ENCODE measurements at places on chromosomes 4 and X.

- DNase-seq: no peak
Measured at GRCh38 chr4:77125961-77126360, 31.0 kb upstream of the CCNG2 start.

DNA sequence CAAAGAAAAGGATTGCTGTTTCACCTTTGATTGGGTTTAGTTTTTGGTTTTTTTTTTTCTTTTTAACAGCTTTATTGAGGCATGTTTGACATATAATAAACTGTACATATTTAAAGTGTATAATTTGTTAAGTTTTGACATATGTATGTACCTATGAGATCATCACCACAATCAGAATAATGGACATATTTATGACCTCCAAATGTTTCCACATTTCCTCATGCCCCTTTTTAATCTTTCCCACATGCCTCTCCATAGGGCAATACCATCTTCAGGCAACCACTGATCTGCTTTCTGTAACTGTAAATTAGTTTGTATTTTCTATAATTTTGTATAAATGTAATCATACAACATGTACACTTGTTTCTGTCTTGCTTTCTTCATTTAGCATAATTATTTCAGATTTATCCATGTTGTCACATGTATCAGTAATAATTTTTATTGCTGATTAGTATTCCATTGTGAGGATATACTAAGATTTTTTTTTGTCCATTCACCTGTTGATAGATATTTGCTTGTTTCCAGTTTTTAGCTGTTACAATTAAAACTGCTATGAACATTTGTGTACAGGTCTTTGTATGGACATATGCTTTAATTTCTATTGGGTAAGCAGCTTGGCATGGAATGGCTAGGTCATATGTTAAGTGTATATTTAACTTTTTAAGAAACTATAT lies 33.5 kb downstream of the PTPN13 start:
- no peak for DNase-seq

DNA sequence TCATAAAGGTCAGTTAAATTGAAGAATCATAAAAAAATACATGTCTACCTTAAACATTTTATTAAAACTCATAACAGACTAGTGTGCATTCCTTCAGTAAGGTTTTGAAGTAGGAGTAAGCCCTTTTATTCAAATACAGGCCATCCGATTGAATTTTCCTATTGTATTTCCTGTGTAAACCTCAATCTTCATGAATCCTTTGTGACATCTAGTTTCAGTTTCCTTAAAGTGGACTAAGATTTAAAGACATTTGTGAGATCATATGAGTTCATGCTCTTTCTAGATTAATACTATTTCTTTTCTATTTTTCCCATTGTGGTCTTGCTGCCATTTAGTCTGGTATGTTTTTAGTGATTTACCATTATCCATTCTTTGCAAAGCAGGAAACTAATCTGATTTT lies 644.7 kb upstream of the BOD1L1 start:
- no peak for DNase-seq

DNA sequence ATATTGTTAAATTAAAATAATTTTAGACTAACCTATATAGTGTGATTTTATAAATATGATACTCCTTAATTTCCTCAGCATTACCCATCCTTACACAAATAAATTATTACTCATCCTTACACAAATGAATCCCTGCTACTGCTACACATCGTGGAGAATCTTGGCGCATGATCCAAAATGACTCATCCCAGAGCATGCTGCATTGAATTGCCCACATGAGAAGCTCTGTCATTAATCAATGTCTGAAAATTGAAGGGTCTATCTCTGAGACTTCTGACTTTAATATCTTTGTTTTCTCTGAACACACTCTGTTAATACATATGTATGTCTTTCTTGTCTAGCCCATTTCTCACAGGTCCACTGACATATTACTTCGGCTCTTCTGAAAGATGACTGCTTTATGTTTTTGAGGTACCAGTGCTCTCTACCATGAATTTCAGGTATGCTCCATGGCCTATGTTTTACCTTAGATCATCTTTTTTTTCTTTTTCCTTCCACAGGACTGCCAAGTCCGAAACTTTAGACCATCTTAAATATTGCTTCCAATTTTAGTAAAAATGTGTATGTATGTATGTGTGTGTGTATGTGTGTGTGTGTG lies 15.7 kb upstream of the DUSP21 start:
- no peak for DNase-seq

- no peak for DNase-seq
Measured at GRCh38 chrX:55489314-55490009, at the start of gene USP51. USP51 (minus strand) TSS chrX:55489848; CDS start chrX:55488939, 909 bp downstream.

- no peak for DNase-seq
Measured at GRCh38 chr4:34676400-34676799, 1567.9 kb downstream of the ARAP2 start.

DNA sequence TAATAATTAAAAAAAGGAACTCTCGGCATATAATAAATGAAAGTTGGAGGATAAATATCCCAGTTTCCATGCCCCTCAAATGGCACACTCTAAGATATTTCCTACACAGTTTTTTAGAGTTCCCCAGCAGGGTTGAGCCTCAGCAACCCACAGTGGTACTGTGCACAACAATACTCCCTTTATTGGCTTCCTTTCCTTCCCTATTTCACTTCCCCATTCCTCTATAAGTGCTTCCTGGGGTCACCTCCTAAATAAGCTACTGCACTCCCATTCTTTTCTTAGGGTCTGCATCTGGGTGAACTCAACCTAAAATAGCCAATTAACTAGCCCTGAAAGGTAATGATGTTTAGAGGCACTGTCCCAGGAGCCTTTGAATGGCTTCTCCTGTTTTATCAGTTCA lies 76.4 kb upstream of the NHS start:
- no peak for DNase-seq

- DNase-seq: no peak
Measured at GRCh38 chrX:154384284-154384892, 5.3 kb downstream of the EMD start.

GRCh38 chrX:17842769-17843525 lies 18.2 kb downstream of the RAI2 start:
- no peak for DNase-seq

Data from CD4-positive, alpha-beta T cell treated with Interleukin-15 for 4 hours (primary cell).